ENCODE measurements at places on chromosomes 16 and 17. TPM values are rescaled to one million over a fixed set of nuclear protein-coding genes. Genes with fewer than 3 reads are reported as not detected.
A peak's percentile ranks its signal among the peaks of the same experiment; 100 is the strongest.

DNA sequence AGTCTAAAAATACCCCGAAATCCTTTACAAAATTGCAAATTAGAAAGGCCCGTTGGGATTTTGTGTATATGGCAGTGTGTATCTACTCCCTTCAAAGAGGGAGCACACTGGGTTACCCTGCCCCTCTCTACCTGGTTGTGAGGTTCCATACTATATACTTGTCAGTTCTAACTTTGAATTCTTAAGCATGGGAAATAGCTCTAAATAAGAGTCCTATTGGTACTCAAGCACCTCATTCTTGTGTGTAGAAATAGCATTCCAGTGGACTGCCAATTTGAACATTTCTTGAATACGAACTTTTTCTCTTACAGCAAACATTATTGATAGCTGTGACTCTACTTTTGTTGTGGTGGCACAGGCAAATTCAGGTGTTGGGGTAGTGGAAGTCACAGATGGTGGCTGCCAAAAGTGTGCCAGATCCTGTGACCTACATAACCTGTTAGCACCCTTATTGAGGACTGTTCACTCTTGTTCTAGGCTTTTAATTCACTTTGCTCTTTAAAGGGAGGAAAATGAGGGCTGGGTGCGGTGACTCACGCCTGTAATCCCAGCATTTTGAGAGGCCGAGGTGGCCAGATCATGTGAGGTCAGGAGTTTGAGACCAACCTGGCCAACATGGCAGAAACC lies 16.1 kb downstream of the ESRP2 start:
- peaks cover 4% of the 10 kb centered on the region for H3K4me1 ChIP-seq
- no peaks in the 10 kb centered on the region for H3K27me3 ChIP-seq
- H3K4me3 ChIP-seq = no peak overlapping the region
- H3K36me3 ChIP-seq = peaks cover 30% of the 10 kb centered on the region
- no peak for DNase-seq

DNA sequence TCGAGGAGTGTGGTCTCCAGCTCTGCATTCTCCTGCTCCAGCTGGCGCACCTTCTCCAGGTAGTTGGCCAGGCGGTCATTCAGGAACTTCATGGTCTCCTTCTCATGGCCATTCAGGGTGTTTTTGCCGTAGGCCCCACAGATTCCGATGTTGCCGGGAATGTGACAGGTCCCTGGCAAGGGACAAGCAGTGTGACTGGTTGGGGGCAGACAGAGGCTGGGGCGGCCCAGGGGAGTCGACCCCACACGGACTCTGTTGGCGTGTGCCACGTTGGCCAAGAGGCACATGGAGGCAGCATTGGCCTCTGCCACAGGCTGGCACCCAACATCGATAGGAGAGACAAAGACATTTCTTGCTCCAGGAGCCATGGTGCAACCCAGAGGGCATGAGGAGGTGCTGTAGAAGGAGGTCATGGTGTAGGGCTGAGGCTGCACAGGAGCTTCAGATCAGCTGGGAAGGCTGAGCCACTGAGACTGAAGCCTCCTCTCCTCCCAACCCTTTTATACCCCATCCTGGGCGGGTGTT lies at the start of gene KRT37:
Gene KRT37, minus strand, starts transcription at position 475 of the 525 bp plus-strand sequence. Its CDS starts 62 bp downstream, at position 413.
- DNase-seq = no peak
- no peaks in the 10 kb centered on the region for H3K27me3 ChIP-seq
- H3K27ac ChIP-seq = no peak within 1 kb of the TSS
- no peak within 1 kb of the TSS for H3K4me3 ChIP-seq

- no peaks in the 10 kb centered on the region for H3K4me1 ChIP-seq
- H3K36me3 ChIP-seq = no peaks in the 10 kb centered on the region
- no peaks in the 10 kb centered on the region for H3K27me3 ChIP-seq
- no peak overlapping the region for H3K27ac ChIP-seq
- H3K4me3 ChIP-seq = no peak overlapping the region
Measured at GRCh38 chr16:66170989-66171388, 195.5 kb upstream of the CDH5 start.

DNA sequence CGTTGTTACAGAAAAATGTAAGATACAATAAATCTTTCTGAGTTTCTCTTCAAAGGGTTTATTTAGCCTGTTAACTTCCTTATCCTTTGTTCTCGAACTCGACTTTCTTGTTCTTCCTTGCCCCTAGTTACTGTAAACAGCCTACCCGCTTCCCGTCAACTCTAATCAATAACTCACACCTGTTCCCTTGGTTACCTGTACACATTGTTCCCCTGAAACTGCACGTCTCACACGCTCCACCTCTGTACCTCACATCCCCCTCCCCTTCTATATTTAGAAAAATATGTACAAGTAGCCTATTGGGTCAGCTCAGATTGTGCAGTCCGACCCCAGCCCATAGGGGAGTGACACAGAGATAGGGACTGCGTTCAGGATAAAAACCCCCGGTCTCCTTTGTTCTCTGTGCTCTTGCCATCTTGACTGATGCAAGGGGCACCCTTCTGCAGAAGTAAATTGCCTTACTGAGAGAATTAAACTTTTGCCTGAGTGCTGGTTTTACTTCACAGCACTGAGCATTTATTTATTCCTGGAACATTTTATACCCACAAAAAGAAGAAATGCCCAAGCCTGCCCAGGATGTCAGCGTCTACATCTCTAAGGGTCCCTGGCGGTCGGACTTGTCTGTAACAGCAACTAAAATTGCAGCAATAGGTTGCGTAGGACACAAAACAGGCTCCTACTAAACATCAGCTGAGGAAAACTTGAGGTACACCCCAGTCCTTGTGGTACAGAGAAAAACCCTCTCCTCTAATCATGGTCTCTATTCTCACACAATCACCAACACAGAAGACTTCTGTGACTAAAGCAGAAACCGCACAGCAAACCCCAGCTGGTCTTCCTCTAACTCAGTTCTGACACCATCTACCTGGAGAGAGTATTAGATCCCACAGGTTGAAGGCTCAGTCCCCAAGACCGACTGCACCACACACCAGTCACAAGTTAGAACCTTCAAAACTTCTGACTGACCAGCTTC lies 11.3 kb downstream of the WDR45B start:
- H3K27ac ChIP-seq = no peak overlapping the region
- H3K4me3 ChIP-seq = no peak overlapping the region
- no peaks in the 10 kb centered on the region for H3K27me3 ChIP-seq

GRCh38 chr16:47519037-47519436 lies 57.9 kb downstream of the PHKB start:
- H3K4me3 ChIP-seq = no peak overlapping the region
- H3K36me3 ChIP-seq = peaks cover 3% of the 10 kb centered on the region
- peak overlapping the region; percentile 47 for H3K27ac ChIP-seq
- H3K27me3 ChIP-seq = no peaks in the 10 kb centered on the region
- DNase-seq = no peak

- H3K27ac ChIP-seq = no peak overlapping the region
- no peaks in the 10 kb centered on the region for H3K27me3 ChIP-seq
- no peaks in the 10 kb centered on the region for H3K4me1 ChIP-seq
- DNase-seq = no peak
- no peak overlapping the region for H3K4me3 ChIP-seq
Measured at GRCh38 chr16:84291226-84291625, 3.5 kb upstream of the WFDC1 start.

DNA sequence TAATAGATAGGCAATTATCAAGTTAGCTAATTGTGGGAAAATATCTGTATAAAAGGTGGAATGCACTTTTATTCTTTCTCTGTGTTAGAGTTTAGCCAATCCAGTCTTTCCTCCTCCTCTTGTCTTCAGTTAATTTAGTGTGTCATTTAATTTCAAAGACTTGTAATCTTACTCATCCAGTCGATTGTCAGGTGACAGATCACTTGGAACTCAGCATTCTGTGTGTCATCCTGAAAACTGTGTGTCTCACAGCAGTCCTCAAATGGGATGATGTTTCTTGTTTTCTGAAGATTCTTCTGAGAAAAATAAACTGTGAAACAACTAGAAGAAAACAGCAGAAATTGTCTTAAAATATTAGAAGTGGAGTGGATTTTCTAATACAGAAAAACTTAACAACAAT lies 290 bp upstream of the KRTAP4-1 start:
- no peaks in the 10 kb centered on the region for H3K4me1 ChIP-seq
- no peaks in the 10 kb centered on the region for H3K36me3 ChIP-seq
- H3K27ac ChIP-seq = no peak overlapping the region
- no peak for DNase-seq
- no peak overlapping the region for H3K4me3 ChIP-seq

- no peak for DNase-seq
- H3K27ac ChIP-seq = peak overlapping the region; percentile 75
- no peaks in the 10 kb centered on the region for H3K36me3 ChIP-seq
- no peaks in the 10 kb centered on the region for H3K27me3 ChIP-seq
Measured at GRCh38 chr17:19723964-19724363, 7.6 kb upstream of the SLC47A2 start.

GRCh38 chr16:28865722-28866453 lies 2.2 kb downstream of the SH2B1 start:
- H3K36me3 ChIP-seq = peaks cover 47% of the 10 kb centered on the region
- H3K27ac ChIP-seq = no peak overlapping the region
- no peaks in the 10 kb centered on the region for H3K27me3 ChIP-seq
- no peak overlapping the region for H3K4me3 ChIP-seq
- no peak for DNase-seq

DNA sequence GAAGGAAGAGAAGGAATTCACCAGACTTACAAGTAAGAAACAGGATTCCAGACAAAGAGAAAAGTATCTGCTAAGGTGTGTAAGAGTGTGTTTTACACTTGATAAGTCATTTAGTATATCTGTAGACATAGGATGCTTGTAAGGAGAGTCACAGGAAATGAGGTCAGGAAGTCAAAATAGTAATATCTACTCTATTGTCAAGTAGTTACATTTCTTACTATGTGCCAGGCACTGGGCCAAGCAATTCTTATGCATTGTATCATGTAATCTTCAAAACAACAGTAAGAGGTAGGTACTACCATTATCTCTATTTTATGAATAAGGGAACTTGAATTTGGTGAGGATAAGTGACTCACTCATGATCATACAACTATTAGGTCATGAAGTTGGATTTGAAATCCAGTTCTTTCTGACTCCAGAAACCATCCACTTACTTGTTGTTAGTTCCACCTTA lies 129.1 kb downstream of the SNX11 start:
- no peak for DNase-seq
- H3K4me1 ChIP-seq = no peaks in the 10 kb centered on the region
- no peaks in the 10 kb centered on the region for H3K36me3 ChIP-seq

- no peak overlapping the region for H3K4me3 ChIP-seq
- peak; percentile 93 for DNase-seq
- H3K4me1 ChIP-seq = peaks cover 21% of the 10 kb centered on the region
- no peak overlapping the region for H3K27ac ChIP-seq
- no peaks in the 10 kb centered on the region for H3K36me3 ChIP-seq
Measured at GRCh38 chr16:4330277-4330874, 14.5 kb downstream of the GLIS2 start.

DNA sequence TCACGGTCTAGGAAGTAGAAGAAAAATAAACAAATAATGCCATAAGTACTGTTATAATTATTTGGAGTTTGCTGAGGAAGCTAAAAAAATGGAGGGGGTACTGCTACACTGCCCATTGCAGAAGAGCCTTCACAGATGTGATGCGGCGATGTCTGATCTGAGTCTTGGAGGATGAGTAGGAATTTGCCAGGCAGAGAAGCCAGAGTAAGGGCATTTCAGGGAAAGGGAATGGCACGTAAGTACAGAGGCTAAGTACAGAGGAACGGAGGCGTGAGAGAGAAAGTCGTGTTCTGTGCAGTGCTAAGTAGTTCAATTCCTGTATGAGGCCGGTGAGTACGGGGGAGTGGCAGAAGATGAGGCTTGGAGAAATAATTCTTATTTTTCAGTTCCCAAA lies 741 bp upstream of the GRB2 start:
- H3K4me3 ChIP-seq = peak overlapping the region; percentile 99
- H3K27ac ChIP-seq = peak overlapping the region; percentile 97
- no peak for DNase-seq
- no peaks in the 10 kb centered on the region for H3K36me3 ChIP-seq
- H3K4me1 ChIP-seq = peaks cover 22% of the 10 kb centered on the region
- no peaks in the 10 kb centered on the region for H3K27me3 ChIP-seq

- H3K4me3 ChIP-seq = no peak overlapping the region
- no peak overlapping the region for H3K27ac ChIP-seq
- no peaks in the 10 kb centered on the region for H3K36me3 ChIP-seq
- H3K4me1 ChIP-seq = no peaks in the 10 kb centered on the region
- no peak for DNase-seq
- H3K27me3 ChIP-seq = no peaks in the 10 kb centered on the region
Measured at GRCh38 chr17:7528842-7529241, 20.0 kb upstream of the TNFSF12 start.

DNA sequence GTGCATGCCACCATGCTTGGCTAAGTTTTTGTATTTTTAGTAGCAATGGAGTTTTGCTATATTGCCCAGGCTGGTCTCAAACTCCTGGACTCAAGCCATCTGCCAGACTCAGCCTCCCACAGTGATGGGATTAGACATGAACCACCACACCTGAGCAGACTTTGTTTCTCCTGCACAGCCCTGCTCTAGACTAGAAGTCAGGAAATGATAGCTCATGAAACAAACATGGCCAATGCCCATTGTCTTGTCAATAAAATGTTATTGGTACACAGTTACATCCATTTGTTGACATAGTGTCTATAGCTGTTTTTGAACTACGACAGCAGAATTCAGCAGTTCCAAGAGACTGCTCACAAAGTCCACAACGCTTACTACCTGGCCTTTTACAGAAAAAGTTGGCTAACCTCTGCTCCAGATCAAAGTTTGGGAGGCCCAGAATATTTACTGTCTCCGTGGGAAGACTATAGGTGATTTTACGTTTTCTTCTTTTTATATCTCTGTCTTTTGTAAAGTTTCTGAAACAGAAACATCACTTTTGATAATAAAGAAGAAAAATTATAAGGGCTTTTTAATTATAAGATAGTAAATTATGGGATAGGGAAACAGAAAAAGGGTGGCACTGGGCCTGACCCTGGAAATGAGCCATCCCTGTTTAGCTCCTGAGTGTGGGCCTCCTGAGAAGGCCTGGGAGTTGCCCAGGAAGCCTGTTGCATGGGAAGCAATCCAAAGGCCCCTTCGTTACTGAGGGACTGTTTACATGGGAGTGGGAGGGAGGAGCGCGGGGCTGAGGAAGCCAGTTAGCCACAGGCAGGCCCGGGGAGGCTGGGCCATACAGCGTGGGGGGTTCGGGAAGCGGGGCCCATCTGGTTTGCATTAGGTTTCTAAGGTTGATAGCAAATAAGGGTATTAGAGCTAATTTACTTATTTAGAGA lies 201.5 kb downstream of the IRF8 start:
- H3K27me3 ChIP-seq = peaks cover 19% of the 10 kb centered on the region
- H3K27ac ChIP-seq = no peak overlapping the region
- no peaks in the 10 kb centered on the region for H3K4me1 ChIP-seq
- no peak overlapping the region for H3K4me3 ChIP-seq

Gene NACA2
- not detected for total RNA-seq

Gene SNRNP25
- total RNA-seq = 40.0 TPM

Gene HBA2
- total RNA-seq = 11.9 TPM

Gene DYNLRB2
- total RNA-seq = not detected

Gene LLGL2
- total RNA-seq = 1.5 TPM

Gene GAS2L2
- total RNA-seq = not detected

Gene CCL23
- total RNA-seq = not detected

Gene SOX8
- total RNA-seq = 0.57 TPM

Gene CCR7
- total RNA-seq = 0.20 TPM

All from psoas muscle (tissue), 8 donors.